ENCODE measurements at places on chromosomes 12 and 14.

- DNase-seq = no peak
These were observed 2.6 kb downstream of the CYP46A1 start for GRCh38 chr14:99686557-99687283.

DNA sequence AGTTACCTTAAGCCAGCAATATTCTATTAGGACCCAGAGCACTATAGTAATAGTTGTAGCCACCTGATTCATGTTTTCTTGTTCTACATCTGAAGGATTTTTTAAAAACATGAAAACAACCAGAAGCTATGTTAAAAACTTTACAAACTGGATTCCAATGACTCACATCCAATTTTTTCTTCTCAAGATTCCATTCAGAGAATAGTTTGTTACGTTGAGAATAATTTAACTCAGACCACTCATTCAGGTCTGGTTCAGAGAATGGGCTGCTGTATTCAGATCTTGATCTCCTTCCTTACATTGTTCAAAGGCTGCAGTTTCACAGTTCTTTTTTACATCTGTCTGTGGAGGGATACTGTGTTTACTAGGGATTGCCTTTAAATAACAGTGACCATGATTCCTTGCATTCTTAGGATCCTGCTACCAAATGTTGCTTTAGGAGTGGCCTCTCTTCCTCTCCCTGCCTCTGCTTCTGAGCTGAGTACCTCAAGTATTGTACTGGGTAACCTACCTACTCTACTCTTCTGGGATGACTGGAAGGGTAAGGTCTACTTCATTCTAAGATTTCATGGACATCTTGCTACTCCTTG, 448.0 kb upstream of the FBXO33 start:
- no peak for DNase-seq

- no peak for DNase-seq
These were observed 84.6 kb downstream of the ESR2 start for GRCh38 chr14:64209444-64210131.

DNA sequence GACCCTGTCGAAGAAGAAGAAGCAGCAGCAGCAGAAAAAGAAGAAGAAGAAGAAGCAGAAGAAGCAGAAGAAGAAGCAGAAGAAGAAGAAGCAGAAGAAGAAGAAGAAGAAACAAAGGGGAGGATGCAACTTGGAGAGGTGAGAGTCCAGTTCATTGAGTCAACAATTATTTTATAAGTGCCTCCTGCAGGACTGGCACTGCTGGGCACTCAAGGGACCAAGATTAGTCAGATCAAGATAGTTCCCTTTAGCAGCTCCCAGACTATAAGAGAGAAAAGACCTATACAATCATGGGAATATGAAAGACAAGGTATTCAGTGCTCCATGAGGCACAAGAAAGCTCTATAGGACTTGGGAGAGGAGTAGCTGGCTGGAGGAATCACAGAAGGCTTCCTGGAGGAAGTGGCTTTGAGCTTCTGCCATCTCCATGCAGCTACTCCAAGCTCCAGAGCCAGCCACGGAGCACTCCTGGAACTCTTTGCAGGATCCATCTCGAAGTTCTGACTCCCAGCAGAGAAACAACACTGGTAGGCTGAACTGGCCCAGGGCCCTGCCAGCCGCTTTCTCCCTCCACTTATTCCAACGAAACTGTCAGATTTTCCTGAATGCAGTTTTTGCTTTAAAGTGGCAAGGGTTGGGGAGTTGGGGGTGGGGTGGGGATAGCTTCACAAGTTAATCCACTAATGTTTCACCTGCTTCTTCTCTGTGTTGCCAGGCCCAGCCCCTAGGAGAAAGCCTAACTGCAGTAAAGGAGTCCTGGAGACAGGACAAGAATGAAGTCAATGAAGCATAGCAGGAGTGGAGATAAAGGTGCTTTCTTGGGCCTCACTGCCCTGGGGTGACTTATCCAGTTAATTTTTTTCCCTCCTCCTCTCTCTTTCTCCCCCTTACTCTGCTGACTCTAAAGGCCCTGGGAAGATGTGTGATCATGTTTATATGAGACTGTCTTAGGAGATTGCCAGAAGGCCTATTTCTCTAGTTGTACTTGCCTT, 140.1 kb upstream of the PARP11 start:
- DNase-seq = no peak

- DNase-seq = no peak
These were observed 11.1 kb downstream of the ACTN1 start for GRCh38 chr14:68968051-68968450.

- no peak for DNase-seq
These were observed 22.8 kb upstream of the SRRM4 start for GRCh38 chr12:118958520-118958919.

GRCh38 chr14:45716572-45716971, 463.6 kb upstream of the MIS18BP1 start:
- no peak for DNase-seq

DNA sequence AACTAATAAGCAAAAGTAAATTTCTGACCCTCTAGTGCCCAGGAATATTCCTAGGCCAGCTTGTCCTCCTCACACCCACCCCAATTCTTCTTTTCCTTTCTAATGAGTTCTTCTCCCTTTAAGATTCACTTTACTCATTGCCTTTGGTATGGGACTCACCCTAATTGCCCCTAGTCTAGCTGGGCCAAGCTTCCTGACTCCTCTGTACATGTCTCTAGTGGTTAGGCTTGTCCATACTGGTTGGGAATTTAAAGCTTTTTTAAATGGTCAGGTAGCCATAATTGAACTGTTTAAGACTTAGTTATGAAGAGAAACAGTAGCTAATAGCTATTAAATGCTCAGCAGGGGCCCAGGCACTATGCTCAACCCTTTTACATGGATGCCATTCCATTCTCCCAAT, 248.2 kb downstream of the C12orf42 start:
- no peak for DNase-seq

DNA sequence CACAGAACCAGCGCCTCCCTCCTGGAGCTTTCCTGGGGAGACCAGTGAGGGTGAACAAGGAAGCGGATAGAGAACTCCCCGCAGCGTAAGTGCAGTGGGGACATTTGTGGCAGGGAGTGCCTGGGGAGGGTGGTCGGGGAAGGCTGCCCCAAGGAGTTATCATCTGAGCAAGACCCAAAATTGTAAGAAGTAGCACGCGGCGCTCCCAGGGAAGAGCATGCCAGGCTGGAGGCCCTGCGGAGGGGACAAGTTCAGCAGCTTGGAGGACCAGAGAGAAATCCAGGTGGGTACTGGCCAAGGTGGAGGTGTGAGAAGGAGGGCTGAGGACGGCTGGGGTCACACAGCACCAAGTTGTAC, 46.2 kb upstream of the RIMBP2 start:
- DNase-seq = no peak

DNA sequence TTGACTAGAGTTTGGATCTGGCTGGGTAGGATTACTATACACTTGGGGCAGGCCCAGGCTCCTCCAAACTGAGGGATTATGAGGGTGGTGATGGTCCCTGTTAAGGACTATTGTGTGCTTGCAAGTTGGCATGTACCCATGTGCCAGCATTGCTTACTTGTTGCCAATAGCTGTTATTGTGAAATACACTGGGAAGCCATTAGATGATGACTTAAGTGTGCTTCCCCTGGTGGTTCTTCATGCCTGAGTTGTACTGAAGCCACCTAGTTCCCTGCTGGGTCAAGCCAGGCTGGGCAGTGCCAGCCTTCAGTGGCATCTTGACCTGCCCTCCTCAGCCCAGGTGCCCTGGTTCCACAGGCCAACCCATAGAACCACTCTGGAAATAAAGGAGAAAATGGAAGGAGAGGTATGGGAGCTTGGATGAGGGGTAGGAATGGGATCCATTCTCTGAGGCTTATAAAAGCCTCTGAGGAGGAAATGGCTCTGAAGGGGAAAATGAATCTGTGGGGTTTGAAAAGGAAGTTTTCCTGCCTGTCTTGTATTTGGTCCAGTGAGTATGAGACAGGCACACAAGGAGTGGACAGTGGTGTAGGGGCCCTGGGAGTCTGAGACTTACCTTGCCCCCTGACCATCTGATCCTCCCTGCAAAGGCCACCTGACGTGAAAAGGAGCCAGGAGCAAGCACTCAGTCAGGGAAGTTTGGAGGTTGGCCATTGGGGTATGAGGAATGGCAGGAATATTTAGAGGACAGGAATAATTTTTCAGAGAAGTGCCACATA, 724 bp downstream of the LTB4R start:
- DNase-seq = no peak

DNA sequence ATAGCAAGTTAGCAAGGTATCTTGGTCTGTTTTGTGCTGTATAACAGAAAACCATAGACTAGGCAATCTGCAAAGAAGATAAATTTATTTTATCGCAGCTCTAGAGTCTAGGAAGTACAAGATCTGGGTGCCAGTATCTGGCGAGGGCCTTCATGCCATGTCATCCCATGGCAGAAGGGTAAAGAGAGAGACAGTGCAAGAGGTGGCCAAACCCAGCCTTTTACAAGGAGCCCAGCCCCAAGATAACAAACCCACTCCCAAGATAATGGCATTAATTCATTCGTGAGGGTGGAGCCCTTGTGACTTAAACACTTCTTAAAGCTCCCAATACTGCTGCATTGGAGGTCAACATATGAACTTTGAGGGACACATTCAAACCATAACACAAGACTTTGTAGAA, 16.9 kb downstream of the RPS29 start:
- no peak for DNase-seq

DNA sequence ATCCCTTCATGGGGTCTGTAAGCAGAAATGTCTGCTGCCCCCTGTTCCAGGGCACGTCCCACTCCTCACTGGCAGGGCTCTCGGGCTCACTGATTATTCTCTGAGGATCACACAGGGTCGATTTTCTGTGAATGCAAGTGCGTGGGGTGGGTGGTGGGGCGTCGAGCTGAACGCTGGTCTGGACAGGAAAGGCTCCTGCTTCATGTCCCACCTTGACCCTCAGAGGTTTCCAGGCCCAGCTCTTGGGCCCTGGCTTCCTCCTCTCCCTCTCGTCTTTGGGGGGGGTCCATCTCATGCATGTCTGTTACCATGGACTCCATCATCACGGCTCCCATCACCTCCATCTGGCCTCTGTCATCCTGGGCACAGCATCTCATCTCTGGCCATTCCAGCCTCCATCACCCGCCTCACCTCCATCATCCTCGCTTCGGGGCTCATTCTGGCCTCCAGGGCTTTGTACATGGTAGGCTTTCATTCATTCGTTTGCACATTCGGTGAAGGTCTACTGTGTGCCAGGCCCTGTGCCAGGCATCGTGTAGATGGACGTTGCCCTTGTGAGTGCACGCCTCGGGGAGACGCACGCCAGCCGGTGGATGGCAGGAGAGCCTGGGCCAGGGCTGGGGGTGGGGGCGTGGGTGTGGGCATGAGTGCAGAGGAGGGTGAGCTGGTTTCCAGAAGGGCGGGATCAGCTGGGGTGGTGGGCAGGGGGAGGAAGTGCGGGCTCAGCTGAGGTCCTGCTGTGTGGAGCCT, 34.7 kb downstream of the RTL1 start:
- DNase-seq = no peak

All from AG09309 (cell line).